Thoracic aorta (tissue), 2 donors: ENCODE measurements at places on chromosomes 16 and 17.

DNA sequence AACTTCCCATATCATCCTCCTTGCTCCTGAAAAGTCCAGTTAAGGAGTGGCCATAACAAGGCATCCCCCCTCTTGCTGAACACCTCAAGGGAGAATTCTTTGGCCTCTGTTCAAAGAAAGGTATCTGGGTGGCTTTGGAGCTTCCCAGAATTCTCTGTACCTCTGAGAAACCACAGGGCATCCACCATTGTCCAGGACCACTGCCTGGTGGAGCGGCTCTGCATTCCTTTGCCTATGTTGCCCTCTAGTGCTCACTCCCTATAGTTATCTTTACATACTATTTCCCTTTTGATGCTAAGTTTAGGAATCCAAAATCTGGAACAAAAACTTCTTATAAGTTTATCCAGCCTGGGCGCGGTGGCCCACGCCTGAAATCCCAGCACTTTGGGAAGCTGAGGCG is 30.3 kb downstream of the CHD9NB start:
- H3K36me3 ChIP-seq, result no peaks in the 10 kb centered on the region
- DNase-seq, result no peak
- H3K27ac ChIP-seq, result no peak overlapping the region
- H3K27me3 ChIP-seq, result no peaks in the 10 kb centered on the region

GRCh38 chr16:76529120-76529519 is 251.9 kb downstream of the CNTNAP4 start:
- no peaks in the 10 kb centered on the region for H3K36me3 ChIP-seq
- H3K4me1 ChIP-seq, result no peaks in the 10 kb centered on the region
- H3K27ac ChIP-seq, result no peak overlapping the region
- H3K4me3 ChIP-seq, result no peak overlapping the region

DNA sequence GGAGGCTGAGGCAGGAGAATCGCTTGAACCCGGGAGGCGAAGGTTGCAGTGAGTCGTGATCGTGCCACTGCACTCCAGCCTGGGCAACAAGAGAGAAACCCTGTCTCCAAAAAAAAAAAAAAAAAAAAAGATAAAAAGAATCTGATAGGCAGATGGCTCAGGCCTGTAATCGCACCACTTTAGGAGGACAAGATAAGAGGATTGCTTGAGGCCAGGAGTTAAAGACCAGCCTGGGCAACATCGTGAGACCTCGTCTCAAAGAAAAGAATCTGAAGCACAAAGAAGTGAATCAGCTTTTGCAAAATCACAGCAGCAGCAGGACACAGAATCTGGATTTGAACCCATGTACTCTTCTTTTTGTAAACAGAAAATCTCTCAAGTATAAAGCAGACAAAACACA is 7.6 kb downstream of the NOB1 start:
- no peaks in the 10 kb centered on the region for H3K4me1 ChIP-seq
- no peak overlapping the region for H3K27ac ChIP-seq
- H3K4me3 ChIP-seq, result no peak overlapping the region
- DNase-seq, result no peak

GRCh38 chr16:11073407-11073999 is 129.1 kb downstream of the CLEC16A start:
- peaks cover 4% of the 10 kb centered on the region for H3K36me3 ChIP-seq
- H3K4me3 ChIP-seq, result no peak overlapping the region
- H3K27ac ChIP-seq, result no peak overlapping the region
- H3K4me1 ChIP-seq, result peaks cover 17% of the 10 kb centered on the region
- H3K27me3 ChIP-seq, result no peaks in the 10 kb centered on the region
- DNase-seq, result no peak
